ENCODE measurements at places on chromosomes 4 and X.

GRCh38 chr4:2666722-2667247, 89.4 kb downstream of the TNIP2 start:
- no peak for DNase-seq

GRCh38 chrX:153517946-153518834, 748 bp downstream of the ATP2B3 start:
- DNase-seq, result no peak

- DNase-seq, result peak; percentile 34
These were observed 761 bp upstream of the FRYL start for GRCh38 chr4:48780865-48781214.

DNA sequence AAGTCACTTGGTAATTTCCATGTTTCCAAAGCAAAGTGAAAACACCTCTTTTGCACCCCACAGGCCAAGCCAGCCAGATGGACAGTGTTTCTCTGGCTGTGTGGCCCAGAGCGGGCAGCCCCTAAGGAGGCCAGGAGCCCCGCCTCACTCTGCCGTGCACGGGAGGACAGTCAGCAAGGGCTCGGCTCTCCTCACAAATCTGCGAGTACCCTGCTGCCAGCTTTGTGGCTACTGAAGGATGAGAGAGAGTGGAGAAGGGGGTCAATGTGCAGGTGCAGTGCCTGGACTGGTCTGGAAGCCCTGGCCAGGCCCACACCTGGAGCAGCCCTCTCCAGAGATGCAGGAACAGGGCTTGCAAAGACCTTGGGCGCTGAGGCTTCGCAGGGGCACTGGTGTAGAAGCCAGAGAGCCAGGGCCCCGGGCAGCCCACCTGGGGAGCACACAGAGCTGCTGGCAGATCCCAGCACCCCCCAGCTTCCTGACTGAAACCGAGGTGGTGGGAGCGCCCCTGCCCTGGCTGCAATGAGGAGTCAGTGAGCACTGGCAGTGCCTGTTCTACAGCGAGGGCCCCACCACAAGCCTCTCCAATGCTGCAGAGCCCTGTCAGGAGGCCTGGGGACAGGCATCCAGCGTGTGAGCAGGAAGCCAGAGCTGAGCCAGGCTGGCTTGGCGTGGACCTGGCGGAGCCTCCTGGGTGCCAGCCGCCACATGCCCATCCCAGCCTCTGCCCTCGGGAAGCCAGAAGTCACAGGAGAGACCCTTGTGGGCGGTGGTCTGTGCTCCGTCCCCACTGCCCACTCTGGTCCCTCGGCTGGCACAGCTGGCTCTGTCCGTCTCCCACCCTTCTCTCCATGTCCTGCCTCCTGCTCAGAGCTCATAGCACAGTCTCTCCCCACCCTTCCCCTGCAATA, 3.9 kb downstream of the SPON2 start:
- no peak for DNase-seq

- no peak for DNase-seq
These were observed 368.1 kb downstream of the EPHA5 start for GRCh38 chr4:65302145-65302544.

DNA sequence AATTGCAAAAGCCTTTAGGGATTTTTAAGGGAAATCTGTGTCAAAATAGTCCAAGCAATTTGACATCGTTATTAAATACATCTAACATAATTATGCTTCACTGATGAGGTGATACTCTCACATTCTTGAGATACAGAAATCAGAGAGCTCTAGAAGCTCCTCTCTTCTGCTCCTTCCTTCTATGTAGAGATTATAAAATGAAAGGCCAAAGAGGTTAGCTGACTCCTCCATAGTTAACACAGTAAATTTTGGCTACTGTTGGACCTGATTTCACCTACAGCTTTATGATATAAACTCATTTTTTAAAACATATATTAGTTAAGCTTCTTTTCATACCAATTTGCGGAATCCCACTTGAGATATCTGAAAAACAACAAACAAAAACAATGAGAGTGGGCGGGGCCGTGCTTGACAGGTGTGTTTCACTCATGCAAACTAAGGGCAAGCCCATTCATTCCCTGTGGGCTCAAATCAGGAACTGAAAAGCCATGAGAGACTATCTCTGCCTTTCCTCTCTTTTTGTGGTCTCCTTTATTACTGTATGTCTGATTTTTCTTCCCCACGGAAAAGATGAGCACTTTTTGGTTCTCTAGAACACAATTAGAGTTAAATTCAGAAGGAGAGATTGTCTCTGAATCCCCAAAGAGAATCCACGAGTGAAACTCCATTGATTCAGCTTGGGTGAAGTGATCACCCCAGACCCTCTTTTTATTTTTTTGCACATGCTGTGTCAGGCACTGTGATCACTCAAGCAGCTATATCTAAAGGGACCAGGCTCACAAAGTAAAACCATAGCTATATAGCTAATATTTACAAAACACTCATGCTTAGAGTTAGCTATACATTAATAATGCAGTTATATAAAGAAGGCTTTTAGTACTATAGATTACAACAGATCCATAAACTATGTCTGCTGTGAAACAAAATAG, 566.3 kb downstream of the IL15 start:
- DNase-seq, result no peak

DNA sequence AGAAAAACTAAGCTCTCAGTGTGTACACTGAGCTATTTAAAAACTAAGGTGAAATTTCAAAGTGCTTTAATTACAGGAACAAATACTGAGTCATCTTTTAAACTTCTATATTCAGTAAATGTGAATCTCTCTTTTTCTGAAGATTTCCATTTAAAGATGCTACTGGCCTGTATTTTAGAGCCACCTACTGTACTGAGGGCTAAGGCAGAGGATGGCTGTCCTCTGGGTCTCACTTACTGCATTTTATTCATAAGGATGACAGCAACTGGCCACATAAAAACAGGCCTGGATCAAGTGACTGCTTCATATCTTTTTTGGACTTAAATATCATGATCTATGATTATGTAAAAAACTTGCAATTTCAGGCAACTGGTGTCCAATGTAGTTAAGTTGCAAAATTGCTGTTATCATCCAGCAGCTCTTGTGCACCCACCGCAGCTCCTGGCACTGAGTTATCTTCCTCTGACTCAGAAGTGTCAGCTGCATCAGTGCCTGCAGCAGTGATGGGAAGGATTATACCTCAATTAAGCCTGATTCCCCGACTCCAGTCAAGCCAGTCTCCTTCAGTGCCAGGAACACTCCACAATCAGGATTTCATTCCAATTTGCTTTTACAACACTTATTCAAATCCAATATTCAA, 1073.7 kb downstream of the PDHA2 start:
- no peak for DNase-seq

- DNase-seq, result no peak
These were observed 906 bp downstream of the DKK2 start for GRCh38 chr4:107034996-107035818.

DNA sequence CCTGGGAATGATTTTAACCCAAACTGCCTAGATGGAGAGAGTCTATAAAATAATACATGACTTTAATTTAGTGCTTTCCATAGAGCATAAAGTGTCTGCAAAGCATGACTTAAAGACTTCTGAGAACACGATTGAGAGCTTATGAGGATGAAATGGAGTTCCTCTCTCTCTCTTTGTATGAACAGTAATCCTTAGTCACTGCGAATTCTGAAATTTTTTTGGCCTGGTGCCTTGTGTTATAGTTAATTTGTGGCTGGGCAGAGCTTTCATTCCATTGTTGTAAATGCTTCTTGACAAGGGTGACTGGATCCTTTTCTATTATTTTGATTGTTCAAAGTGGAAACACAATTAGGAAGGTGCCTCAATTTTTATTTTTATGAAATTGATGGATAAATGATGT, 179.5 kb downstream of the CEP135 start:
- no peak for DNase-seq

GRCh38 chrX:149032449-149032848, 472.7 kb downstream of the IDS start:
- no peak for DNase-seq

DNA sequence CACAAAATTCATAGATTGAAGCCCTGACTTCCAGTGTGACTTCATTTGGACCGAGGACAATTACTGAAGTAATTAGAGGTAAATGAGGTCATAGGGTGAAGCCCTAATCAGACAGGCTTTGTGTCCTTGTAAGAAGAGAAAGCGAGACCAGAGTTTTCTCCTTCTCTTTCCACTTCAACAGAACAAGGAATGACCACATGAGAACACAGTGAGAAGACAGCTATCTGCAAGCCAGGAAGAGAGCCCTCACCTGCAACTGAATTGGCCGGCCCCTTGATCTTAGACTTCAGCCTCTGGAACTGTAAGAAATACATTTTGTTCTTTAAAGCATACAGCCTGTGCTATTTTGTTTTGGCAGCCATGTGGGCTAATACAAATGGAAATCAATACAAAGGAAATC, 67.1 kb upstream of the PRKG2 start:
- no peak for DNase-seq

GRCh38 chr4:7323461-7323871, 111.3 kb downstream of the PSAPL1 start:
- DNase-seq, result no peak

DNA sequence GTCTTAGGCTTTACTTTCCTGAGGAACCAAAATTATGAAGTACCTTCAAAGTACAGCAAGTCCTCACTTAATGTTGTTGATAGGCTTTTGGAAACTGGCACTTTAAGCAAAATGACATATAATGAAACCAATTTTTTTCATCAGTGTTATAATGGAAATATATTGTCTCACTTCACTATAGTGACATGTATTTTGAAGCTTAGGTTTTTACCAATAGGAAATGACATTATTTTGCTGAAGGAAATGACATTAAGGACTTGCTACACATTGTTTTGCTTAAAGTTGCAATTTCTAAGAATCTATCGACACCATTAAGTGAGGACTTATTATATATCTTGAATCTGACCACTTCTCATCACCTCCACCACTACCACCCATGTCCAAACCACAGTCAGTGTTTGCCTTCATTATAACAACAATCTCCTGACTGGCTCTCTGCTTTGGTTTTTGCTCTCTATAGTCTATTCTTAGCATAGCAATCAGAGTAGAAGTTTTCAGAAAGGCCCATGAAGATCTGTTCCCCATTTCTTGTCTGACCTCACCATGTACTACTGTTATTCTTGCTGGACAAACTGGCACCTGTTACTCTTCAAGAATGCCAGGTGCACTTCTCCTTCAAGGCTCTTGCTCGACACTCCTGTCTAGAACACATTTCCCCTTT, 311.2 kb downstream of the BMPR1B start:
- DNase-seq, result no peak

GRCh38 chrX:109840585-109840984, 107.5 kb upstream of the ACSL4 start:
- DNase-seq, result no peak

DNA sequence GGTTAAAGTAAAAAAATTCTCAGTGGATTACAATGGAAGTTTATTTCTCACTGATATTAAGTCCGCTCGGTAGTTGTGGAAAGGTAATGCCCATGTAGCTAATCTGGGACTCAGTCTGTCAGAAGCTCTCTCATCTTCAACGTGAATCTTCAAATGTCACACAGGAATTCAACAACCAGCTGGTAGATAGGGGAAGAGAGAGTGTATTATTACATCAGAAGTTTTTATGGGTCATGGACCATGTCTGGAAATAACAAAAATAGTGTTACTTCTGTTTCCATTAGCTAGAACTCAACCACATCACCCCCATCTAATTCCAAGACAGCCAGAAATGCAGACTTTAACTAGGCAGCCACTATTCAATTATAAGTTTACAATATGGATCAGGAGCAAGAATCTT, 506.1 kb upstream of the HTR2C start:
- DNase-seq, result no peak
